Esophagus squamous epithelium (tissue), 5 donors: ENCODE measurements at places on chromosomes 5 and 9.

DNA sequence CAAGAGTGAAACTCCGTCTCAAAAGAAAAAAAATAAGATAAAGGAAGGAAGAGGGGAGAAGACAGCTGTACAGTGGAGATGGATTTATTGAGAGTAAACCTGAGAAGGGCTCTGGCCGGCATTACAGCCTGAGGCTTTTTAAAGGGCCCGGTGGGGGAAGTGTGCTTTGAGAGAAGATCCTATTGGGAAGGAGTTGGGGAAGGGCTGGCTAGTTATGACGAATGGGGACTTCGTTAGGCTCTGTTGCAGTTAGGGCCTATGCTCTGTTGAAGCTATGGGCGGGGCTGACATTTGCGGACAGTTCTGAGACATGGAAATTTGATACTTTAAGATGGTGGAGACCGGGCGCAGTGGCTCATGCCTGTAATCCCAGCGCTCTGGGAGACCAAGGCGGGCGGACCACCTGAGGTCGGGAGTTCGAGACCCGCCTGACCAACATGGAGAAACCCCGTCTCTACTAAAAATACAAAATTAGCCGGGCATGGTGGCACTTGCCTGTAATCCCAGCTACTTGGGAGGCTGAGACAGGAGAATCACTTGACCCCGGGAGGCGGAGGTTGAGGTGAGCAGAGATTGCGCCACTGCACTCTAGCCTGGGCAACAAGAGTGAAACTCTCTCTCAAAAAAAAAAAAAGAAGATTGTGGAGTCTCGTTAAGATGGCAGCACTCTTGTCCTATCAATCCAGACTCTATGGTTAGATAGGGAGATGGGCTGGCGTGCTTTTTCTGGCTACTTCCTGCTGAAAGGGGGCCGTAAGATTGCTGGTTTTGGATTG lies 33.2 kb downstream of the C9orf50 start:
- DNase-seq = no peak

DNA sequence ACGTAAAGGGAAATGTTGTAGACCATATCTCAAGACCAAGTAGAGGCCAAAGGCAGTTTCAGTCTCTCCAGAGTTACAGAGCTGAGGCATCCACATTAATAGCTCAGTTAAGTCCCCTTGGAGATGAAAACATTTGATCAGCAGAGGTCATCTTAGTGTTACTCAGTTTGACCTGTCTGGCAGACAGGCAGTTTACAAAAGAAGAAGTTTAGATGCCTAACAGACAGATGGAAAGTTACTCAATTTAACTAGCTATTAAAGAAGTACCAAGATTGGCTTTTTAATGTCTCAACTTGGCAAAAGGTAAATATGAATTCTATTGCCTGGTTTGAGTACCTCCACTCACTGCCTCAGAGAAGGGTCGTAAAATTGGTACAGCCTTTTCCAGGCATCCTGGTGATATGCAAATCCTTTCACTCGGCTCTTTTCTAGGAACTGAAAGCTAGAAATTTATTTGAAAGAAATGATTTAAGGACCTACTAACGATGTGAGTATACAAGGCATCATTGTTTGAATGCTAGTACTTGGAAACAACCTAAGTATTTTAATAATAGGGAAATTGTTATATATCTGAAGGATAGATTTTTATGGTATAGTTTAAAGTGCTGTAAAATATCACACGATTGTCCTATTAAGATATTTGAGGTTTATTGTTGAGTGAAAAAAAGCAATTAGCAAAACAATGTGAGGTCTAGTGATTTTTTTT lies 14.8 kb downstream of the ACO1 start:
- DNase-seq = no peak

DNA sequence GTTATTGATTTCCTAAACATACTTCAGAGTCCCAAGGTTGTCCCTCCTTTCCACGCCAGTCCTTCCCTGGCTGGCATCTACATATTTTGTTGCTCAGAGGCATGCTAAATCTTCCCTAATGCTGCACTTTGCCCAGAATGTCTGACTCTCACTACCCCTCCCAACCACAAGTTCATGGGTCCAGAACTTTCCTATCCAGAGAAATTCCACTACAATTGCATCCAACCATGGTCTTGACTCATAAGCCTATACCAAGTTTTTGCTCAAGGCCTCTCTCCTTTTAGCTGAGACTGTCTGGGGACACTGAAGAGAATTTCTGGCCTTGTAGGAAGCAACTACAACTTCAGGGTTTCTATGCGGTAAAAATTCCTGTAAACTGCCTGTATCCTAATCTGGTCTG lies 206.3 kb downstream of the BNC2 start:
- DNase-seq = no peak

- no peak for DNase-seq
Observed at GRCh38 chr5:16596581-16596940, 20.2 kb downstream of the RETREG1 start.

DNA sequence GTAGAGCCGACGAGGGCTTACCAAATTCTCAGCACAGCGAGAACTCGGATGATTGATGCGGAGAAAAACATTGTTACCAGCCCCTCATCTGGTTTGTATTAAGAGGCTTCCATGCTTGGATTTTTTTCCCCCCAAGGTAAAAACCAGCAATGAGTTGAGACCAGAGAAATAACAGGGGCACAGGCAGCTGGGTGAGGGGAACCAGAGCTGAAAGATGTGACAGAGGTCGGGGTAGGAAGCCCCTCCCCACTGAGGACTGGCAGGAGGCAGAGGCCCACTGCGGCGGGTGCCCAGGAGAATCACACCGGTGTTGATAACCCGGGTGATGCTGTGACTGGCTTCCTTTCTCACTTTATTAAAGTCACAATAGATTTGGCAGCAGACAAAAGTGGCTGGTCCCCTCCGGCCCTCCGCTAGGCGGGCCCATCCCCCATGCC lies 116.5 kb upstream of the PHYKPL start:
- DNase-seq = no peak

DNA sequence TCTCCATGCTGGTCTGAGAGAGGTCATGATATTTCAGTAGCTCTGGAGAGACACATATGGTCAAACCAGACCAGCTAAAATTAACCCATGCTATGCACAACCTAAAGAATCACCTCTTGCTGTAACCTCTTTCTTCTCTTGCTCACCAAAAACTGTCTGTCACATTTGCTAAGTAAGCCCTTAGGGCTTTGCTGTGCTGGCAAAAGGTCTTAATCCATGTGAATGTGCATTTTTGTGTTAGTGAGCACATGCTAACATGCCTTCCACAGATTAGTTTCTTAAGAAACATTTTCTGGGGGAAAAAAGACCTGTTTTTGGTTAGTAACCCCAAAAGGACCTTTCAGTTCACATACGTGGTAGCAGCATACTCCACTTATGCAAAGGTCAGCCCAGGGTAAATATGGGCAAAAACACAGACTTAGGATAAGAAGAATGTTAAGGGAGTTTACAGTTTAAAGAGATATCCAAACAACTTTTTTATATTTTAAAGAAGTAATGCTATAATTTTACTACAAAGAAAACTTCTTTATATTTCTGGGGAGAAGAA lies 124.2 kb upstream of the CCDC152 start:
- DNase-seq = no peak

GRCh38 chr5:100827481-100827889 lies 75.6 kb downstream of the ST8SIA4 start:
- no peak for DNase-seq
